Activated T-helper 1 cell treated with anti-CD3 and anti-CD28 coated beads, Interleukin-12 subunit alpha, Interleukin-12 subunit beta, Interleukin-2, Interleukin-4 antibody, amounts not matched to agents 30 ng/mL and 10 ng/mL and 1 ng/mL, durations not matched to agents 14 hours and 24 hours and 36 hours (primary cell): ENCODE measurements at places on chromosomes 12 and 14. TPM values are rescaled to one million over a fixed set of nuclear protein-coding genes. Genes with fewer than 3 reads are reported as not detected.

GRCh38 chr12:89468017-89468416 is 56.6 kb downstream of the GALNT4 start:
- H3K4me3 ChIP-seq, result peak overlapping the region; percentile 55
- peak overlapping the region; percentile 76 for H3K27ac ChIP-seq
- H3K27me3 ChIP-seq, result no peaks in the 10 kb centered on the region
- H3K36me3 ChIP-seq, result peaks cover 27% of the 10 kb centered on the region
- no peak for DNase-seq

DNA sequence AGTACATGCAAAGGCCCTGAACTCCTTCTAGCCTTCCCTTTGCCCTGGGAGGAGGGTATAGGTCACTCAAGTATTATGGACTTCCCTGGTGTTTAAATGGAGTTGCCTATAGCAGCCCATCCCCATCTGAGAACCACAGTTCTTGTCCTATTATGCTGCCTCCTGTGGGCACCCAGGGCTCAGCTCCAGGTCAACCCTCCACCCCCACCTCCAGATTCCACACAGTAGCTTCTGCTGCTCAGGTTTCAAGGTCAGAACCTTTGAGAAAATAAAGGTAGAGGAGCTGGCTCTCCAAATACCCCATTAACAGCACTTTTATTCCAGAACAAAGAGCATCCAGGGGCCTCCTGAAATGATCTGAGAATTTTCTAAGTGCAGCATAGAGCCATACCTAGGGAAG is 57.4 kb downstream of the ACTN1 start:
- H3K36me3 ChIP-seq, result peaks cover 18% of the 10 kb centered on the region
- DNase-seq, result no peak
- H3K27ac ChIP-seq, result no peak overlapping the region
- peaks cover 17% of the 10 kb centered on the region for H3K4me1 ChIP-seq
- no peaks in the 10 kb centered on the region for H3K27me3 ChIP-seq

GRCh38 chr12:77925536-77926108 is 94.9 kb downstream of the NAV3 start:
- DNase-seq, result peak; percentile 1
- H3K4me3 ChIP-seq, result no peak overlapping the region
- no peaks in the 10 kb centered on the region for H3K4me1 ChIP-seq

- no peaks in the 10 kb centered on the region for H3K36me3 ChIP-seq
- no peaks in the 10 kb centered on the region for H3K4me1 ChIP-seq
- DNase-seq, result no peak
- peaks cover 8% of the 10 kb centered on the region for H3K27me3 ChIP-seq
These were observed 162.9 kb downstream of the GXYLT1 start for GRCh38 chr12:41981758-41982157.

DNA sequence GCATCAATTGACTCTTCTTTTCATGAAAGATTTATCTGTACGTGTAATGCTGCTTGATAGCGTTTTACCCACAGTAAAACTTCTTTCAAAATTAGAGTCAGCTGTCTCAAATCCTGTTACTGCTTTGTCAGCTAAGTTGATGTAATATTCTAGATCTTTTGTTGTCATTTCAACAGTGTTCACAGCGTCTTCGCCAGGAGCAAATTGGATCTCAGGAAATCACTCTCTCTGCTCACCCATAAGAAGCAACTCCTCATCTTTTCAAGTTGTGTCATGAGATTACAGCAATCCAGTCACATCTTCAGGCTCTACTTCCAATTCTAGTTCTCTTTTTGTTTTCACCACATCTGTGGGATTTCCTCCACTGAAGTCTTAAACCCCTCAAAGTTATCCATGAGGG is 9.5 kb downstream of the PCNX1 start:
- peaks cover 73% of the 10 kb centered on the region for H3K4me1 ChIP-seq
- DNase-seq, result no peak
- no peak overlapping the region for H3K27ac ChIP-seq
- peaks cover 29% of the 10 kb centered on the region for H3K36me3 ChIP-seq
- H3K4me3 ChIP-seq, result no peak overlapping the region
- no peaks in the 10 kb centered on the region for H3K27me3 ChIP-seq

- peaks cover 34% of the 10 kb centered on the region for H3K27me3 ChIP-seq
- H3K4me3 ChIP-seq, result no peak overlapping the region
These were observed 1004.2 kb downstream of the TMEM121 start for GRCh38 chr14:106530423-106531107.

- H3K27ac ChIP-seq, result peak overlapping the region; percentile 75
- DNase-seq, result no peak
- H3K27me3 ChIP-seq, result peaks cover 19% of the 10 kb centered on the region
These were observed 565 bp upstream of the KLHL42 start for GRCh38 chr12:27779416-27779919.

DNA sequence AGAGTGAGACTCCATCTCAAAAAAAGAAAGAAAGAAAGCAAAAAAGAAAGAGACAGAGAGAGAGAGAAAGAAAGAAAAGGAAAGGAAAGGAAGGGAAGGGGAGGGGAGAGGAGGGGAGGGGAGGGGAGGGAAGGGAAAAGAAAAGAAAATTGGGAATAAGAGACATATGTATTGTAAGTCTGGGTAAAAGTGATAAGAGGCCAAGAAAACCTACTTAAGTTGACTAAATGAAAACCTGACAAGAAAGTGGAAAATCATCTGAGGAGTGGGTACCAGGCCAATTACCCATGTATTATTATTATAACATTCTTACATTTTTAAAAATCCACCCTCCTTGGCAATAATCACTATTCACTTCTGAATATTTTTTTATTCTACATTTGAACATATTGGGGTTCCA is 46.0 kb downstream of the JKAMP start:
- H3K4me1 ChIP-seq, result no peaks in the 10 kb centered on the region
- H3K4me3 ChIP-seq, result no peak overlapping the region
- DNase-seq, result no peak
- peaks cover 13% of the 10 kb centered on the region for H3K27me3 ChIP-seq

- H3K27me3 ChIP-seq, result no peaks in the 10 kb centered on the region
- peaks cover 37% of the 10 kb centered on the region for H3K36me3 ChIP-seq
- peaks cover 21% of the 10 kb centered on the region for H3K4me1 ChIP-seq
These were observed 59.9 kb downstream of the TTLL5 start for GRCh38 chr14:75720842-75721498.

DNA sequence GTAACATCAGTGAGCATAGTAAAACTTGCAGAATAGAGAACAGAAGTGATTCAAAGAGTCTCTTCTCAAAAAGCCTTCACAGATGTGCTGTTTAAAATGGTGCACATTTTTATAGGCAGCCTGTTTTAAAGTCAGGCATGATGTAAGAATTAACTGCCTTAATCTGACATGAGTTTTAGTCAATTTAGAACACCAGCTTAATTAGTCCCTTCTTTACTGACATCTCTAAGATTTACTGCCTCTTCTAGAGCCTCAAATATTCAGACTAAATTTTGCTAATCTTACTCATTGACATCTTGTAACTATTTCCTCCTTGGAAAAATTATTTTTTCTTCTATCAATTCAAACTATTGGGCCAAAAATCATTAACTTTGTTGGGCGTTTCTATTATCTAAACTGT is 782.5 kb downstream of the C12orf50 start:
- DNase-seq, result no peak
- no peaks in the 10 kb centered on the region for H3K36me3 ChIP-seq
- no peak overlapping the region for H3K4me3 ChIP-seq
- no peak overlapping the region for H3K27ac ChIP-seq

GRCh38 chr14:76305268-76305826 is 70.6 kb upstream of the ESRRB start:
- no peak overlapping the region for H3K27ac ChIP-seq
- no peak overlapping the region for H3K4me3 ChIP-seq
- peaks cover 28% of the 10 kb centered on the region for H3K27me3 ChIP-seq
- H3K4me1 ChIP-seq, result no peaks in the 10 kb centered on the region
- DNase-seq, result no peak

DNA sequence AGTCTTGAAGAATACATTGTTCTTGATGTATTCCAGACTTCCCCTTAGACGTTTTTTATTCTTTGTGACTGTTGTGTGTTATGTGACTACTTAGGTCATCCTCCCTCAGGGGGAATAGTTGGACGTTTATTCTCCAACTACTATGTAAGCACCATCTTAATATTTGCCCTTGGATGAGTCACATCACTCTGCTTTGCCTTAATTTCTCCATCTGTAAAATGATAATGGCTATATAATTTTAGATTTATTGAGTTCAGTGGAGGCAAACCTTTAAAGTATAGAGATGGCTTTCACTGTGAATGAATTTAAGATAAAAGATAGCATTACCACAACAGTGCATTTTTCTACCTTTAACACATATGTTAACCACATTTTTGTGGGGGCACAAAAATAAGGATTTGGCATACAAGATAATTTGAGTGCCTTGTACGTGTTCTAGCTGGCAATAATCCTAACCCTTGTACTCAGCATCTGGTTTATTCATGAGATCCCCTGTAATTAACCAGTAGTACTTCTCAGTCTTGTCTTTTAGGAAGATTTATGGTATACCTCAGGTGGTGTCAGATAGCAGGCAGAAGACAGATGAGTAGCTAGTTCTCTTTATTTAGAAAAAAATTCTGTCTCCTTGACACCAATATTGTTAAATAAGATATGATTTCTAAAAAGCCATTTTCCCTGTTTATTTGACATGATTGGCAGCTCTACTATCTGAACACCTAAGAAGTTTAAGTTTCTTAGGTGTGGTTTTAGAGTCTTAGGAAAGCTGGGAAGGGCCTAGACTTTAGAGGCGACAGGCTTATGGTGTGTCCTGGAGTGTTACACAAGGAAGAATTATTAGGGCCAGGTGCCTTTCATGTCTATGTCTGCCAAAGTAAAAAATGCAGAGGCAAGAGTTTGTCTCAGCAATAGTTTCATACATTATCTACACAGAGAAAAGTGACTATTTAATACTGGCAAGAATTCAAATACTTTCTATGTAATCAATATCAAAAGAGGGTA is 152.3 kb downstream of the RAD51B start:
- no peak for DNase-seq
- no peaks in the 10 kb centered on the region for H3K27me3 ChIP-seq
- H3K36me3 ChIP-seq, result peaks cover 6% of the 10 kb centered on the region
- no peak overlapping the region for H3K27ac ChIP-seq
- no peak overlapping the region for H3K4me3 ChIP-seq
- H3K4me1 ChIP-seq, result no peaks in the 10 kb centered on the region

DNA sequence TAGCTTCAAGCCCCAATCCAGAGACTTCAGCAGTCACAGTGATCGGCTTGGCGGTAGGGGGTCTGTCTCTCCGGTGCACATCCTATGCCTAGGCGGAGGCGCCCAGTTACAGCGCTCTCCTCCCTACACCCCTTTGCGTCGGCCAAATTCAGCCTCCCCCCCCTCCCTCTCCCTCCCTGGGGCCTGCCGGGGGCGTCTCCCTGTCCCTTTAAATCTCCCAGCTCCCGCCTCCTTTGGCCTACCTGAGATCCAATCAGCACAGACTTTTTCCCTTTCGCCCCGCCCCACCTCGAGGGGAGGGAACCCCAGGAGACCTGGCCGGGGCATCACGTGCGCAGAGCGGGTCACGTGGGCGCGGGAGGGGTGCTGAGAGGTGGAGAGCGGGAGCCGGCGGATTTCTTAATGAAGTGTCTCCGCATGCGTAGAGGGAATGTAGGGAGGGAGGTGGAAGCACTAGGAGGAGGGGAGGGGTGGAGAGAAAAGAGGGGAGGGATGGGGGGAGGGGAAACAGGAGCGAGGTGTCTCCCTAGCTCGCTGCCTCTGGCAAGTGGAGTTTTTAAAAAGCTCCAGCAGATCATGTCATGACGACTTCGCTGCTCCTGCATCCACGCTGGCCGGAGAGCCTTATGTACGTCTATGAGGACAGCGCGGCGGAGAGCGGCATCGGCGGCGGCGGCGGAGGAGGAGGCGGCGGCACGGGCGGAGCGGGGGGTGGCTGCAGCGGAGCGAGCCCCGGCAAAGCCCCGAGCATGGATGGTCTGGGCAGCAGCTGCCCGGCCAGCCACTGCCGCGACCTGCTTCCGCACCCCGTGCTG is at the start of gene HOXC13:
Gene HOXC13 (plus strand): TSS at position 506 of the 815 bp plus-strand sequence. CDS start 76 bp downstream, at position 582.
- H3K36me3 ChIP-seq, result no peaks in the 10 kb centered on the region
- peak within 1 kb of the TSS; percentile 31 for H3K27ac ChIP-seq
- H3K4me3 ChIP-seq, result no peak within 1 kb of the TSS
- peaks cover 79% of the 10 kb centered on the region for H3K27me3 ChIP-seq
- no peak for DNase-seq
- no peaks in the 10 kb centered on the region for H3K4me1 ChIP-seq

GRCh38 chr12:68665016-68665569 is 21.7 kb upstream of the NUP107 start:
- peaks cover 34% of the 10 kb centered on the region for H3K36me3 ChIP-seq
- H3K27me3 ChIP-seq, result no peaks in the 10 kb centered on the region
- peaks cover 22% of the 10 kb centered on the region for H3K4me1 ChIP-seq
- DNase-seq, result no peak
- H3K27ac ChIP-seq, result peak overlapping the region; percentile 25

DNA sequence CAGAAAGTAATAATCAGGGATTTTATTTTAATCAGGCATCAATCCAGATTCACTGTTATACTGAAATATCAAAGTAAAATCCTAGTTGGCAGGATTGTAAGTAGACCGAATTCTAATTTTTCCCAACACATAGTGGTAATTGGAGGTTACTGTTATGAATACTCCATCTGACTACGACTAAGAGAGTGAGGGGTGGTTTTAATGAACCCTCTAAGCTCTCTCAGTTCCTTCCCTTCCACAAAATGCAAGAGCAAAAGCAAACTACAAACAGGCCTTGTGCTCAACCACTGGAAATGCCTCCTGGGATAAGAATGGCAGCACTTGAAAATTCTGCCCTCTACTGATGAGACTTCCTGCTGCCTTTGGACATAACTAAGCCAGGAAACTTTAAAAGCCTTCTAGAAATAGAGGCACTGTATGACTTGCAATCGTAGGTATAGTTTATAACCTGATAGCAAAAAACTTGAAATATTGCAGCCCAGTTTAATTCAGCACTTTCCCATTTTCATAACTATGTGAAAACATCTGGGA is 184.8 kb downstream of the SLC16A7 start:
- no peaks in the 10 kb centered on the region for H3K27me3 ChIP-seq
- no peak overlapping the region for H3K27ac ChIP-seq
- no peaks in the 10 kb centered on the region for H3K4me1 ChIP-seq

- no peaks in the 10 kb centered on the region for H3K27me3 ChIP-seq
- H3K4me1 ChIP-seq, result peaks cover 47% of the 10 kb centered on the region
These were observed 4.2 kb downstream of the ARHGAP9 start for GRCh38 chr12:57475271-57476161.

- H3K27me3 ChIP-seq, result no peaks in the 10 kb centered on the region
- peaks cover 25% of the 10 kb centered on the region for H3K4me1 ChIP-seq
- no peak overlapping the region for H3K4me3 ChIP-seq
- no peak for DNase-seq
These were observed 25.7 kb downstream of the ITPR2 start for GRCh38 chr12:26807292-26807691.

DNA sequence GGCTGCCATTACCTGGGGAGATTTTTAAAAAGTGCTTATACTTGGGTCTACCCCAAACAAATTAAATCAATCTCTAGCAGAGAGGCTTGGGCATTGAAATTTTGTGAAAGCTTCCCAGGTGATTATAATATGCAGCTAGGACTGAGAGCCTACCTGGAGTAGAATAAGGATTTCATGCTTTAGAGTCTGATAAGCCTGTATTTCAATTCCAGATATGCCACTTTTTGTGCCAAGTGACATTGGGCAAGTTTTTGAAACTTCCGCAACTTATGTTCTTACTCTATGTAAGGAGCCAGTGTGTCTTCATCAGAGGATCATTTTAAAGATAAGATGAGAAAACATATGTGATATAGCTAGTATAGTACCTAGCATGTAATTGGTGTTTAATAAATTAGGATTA is 159.8 kb upstream of the LRIG3 start:
- no peaks in the 10 kb centered on the region for H3K4me1 ChIP-seq
- no peak for DNase-seq
- no peaks in the 10 kb centered on the region for H3K36me3 ChIP-seq
- no peak overlapping the region for H3K27ac ChIP-seq

CD4 gene
- total RNA-seq, result 311 TPM in 2 replicates

RPL10L gene
- total RNA-seq, result not detected in 2 replicates

LBHD2 gene
- not detected in 2 replicates for total RNA-seq

HNRNPC gene
- total RNA-seq, result 958 and 976 TPM in 2 replicates

KRT73 gene
- not detected in 2 replicates for total RNA-seq

WSCD2 gene
- not detected in 2 replicates for total RNA-seq

MAP1LC3B2 gene
- total RNA-seq, result 0.49 and 0.57 TPM in 2 replicates

TRPV4 gene
- not detected in 2 replicates for total RNA-seq

TEX52 gene
- 0.17 TPM in 1 of 2 replicates, not detected in the other for total RNA-seq
